ENCODE measurements at places on chromosomes 2 and 18. TPM values are rescaled to one million over a fixed set of nuclear protein-coding genes. Genes with fewer than 3 reads are reported as not detected.

SMPD4 gene
- 18.9 TPM for total RNA-seq

MYO1B gene
- 86.9 TPM for total RNA-seq

SERPINB13 gene
- total RNA-seq = not detected

ZSWIM2 gene
- total RNA-seq = 0.62 TPM

CHRNA1 gene
- not detected for total RNA-seq

HOXD13 gene
- 7.5 TPM for total RNA-seq

LIMS4 gene
- 10.0 TPM for total RNA-seq

TMEM247 gene
- not detected for total RNA-seq

CHRND gene
- total RNA-seq = not detected

MATN3 gene
- total RNA-seq = 2.9 TPM

TXNDC2 gene
- 0.22 TPM for total RNA-seq

CLEC4F gene
- total RNA-seq = not detected

VIT gene
- 0.37 TPM for total RNA-seq

CPO gene
- total RNA-seq = 0.12 TPM

METTL8 gene
- 24.1 TPM for total RNA-seq

ABCA12 gene
- total RNA-seq = not detected

PROC gene
- total RNA-seq = not detected

GREB1 gene
- total RNA-seq = 3.0 TPM

GPR155 gene
- 3.5 TPM for total RNA-seq

TTN gene
- 1.7 TPM for total RNA-seq

RALB gene
- total RNA-seq = 109 TPM

CROCC2 gene
- total RNA-seq = not detected

ATF2 gene
- total RNA-seq = 44.6 TPM

TUBA4B gene
- 0.11 TPM for total RNA-seq

SPP2 gene
- not detected for total RNA-seq

CD8B gene
- not detected for total RNA-seq

POLR1A gene
- 17.2 TPM for total RNA-seq

Data from uterine smooth muscle cell (primary cell).